NCI-H1092 (cell line): ENCODE measurements at places on chromosomes 5 and 9.

GRCh38 chr5:138809391-138809790 lies 56.2 kb downstream of the CTNNA1 start:
- no peak for DNase-seq

DNA sequence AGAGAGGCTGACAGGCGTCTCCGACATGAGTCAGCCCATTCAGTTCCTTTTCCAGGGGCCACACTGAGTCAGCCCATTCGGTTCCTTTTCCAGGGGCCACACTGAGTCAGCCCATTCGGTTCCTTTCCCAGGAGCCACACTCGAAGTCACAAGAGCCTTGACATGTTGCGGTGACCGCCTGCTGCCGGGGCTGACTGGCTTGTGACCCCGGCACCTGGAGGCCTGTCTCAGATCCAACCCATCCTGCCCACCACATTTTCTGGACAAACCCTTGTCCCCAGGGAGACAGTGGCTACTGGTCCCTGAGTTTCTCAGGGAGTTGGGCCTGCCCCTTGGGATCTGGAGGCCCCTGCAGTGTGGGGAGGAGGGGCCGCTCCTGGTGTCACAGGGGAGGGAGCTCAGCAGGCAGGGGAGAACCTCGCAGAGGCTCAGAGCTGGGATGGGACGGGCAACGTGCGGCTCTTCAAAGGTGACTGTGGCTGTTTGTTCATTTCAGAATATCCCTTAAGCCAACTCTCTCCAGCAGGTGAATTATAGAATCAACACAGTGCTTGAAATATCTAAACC lies 40.5 kb upstream of the LPCAT1 start:
- DNase-seq: no peak

- no peak for DNase-seq
Measured at GRCh38 chr5:52767217-52767743, 20.4 kb upstream of the ITGA1 start.

DNA sequence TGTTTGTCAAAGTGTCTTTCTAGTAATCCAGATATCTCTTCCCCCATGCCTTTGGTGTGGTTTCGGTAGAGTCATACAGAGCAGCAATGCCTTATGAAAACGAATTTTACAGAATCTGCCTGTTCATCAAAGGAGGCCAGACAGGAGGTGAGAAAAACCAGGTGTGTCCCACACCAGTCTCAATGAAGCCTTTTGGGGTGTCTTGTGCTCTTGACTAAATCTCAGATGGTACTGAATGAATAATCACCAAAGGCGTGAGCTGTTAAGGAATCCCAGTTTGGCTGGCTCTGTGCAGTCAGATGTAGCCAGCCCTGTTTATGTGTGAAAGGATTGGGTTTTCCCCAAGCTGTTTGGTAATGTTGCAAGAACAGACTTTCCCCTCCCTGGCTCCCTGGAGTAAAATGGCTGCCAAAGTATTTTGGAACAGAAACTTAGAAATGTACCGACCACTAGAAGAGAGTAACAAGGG lies 70.8 kb upstream of the CDKN2B start:
- no peak for DNase-seq

- DNase-seq: no peak
Measured at GRCh38 chr9:131639769-131640437, 94.6 kb downstream of the PRRT1B start.

- DNase-seq: no peak
Measured at GRCh38 chr5:150270541-150271295, 18.9 kb downstream of the CAMK2A start.

DNA sequence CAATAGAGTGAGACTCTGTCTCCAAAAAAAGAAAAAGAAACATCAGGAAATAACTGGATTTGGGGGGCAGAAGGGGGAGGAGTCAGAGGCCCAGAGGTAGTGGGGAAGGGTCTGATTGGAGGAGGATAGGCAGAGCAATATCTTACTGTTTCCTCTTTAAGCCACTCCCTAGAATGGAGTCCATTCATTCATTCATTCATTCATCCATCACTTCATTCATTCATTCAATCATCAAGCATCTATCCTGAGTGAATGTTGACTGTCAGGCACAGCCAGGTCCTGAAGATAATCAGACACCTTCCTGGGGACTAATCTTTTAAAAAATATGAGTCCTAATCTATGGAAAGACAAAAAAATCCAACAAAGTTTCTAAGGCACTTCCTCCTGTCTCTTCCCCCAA lies 12.9 kb downstream of the IER5L start:
- no peak for DNase-seq

DNA sequence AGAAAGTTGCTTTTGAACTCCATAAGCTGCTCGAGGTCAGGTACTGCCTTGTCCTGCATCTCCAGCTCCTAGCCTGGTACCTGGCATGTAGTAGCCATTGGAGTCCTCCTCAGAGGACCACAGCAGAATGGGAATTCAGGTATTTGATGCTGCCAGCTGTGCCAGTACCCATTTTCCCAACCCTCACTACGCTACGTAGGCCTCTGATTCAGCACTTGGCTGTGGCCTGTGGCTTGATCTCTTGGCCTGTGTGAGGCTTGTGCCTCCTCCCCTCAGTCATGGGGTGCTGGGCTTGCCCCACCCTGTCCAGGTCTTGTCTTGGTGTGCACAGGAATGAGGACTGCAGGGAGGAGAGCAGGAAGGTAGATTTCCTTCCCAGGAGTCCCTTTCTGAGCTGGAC lies 11.8 kb downstream of the OTULIN start:
- DNase-seq: no peak

- no peak for DNase-seq
Measured at GRCh38 chr5:125257057-125257972, 510.9 kb upstream of the ZNF608 start.

GRCh38 chr9:72563806-72564205 lies 42.4 kb downstream of the TMC1 start:
- DNase-seq: no peak

- no peak for DNase-seq
Measured at GRCh38 chr5:76177978-76178377, 94.8 kb downstream of the SV2C start.

- DNase-seq: no peak
Measured at GRCh38 chr5:147479949-147480348, 29.9 kb downstream of the DPYSL3 start.

DNA sequence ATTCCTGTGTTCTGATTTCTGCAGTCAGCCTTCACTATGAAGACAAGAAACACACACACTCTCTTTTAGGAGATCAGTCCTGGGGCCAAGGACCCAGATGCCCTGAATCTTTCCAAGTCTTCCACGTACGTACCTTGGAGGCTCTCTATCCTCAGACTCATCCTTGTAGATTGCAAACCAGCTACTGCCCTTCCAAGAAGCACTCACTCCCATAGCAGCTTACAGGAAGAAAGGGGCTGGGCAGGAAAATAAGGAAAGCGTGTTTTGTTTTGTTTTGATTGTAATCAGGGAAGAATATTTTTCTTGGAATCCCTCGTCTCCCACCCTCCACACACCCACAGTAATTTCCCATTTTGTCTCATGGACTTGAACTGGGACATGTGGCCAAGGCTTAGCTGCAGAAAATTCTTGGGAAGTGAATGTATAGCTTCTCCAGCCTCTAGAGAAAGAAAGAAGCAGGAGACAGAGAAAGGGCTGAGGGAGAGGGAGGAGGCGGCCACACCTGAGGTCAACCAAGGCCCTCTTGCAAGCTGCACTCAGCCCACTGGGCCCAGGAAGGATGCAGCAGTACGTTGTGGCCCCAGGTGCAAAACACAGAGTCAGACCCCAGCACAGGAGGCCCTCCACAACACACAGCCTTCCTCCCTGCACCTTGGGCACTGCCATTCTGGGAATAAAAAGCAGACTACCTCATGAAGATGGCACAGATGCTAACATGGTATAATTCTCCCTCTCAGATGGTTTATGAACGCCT lies 29.9 kb downstream of the IRX2 start:
- DNase-seq: no peak

- DNase-seq: no peak
Measured at GRCh38 chr9:119509291-119509905, 140.2 kb upstream of the BRINP1 start.

- no peak for DNase-seq
Measured at GRCh38 chr9:129281506-129282145, 103.6 kb upstream of the IER5L start.

GRCh38 chr5:111389390-111390082 lies 122.8 kb downstream of the STARD4 start:
- no peak for DNase-seq

DNA sequence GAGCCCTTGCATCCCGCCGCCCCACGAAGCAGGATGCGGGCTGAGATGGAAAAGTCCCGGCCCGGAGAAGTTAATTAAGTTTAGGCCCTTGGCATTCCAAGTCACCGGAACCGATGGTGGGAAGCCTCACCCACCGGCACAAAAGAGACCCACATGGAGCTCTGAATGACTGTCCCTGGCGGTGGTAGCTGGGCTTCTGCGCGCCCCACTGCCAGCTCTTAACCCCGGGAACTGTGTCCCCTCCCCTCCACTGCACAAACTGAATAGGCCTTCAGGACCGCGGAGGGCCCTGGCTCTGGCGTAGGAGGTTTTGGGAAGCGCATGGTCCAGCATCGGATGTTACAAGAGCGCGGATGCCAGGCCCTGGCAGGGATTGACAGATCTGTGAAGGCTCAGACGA lies 291.1 kb upstream of the TUT7 start:
- DNase-seq: no peak

DNA sequence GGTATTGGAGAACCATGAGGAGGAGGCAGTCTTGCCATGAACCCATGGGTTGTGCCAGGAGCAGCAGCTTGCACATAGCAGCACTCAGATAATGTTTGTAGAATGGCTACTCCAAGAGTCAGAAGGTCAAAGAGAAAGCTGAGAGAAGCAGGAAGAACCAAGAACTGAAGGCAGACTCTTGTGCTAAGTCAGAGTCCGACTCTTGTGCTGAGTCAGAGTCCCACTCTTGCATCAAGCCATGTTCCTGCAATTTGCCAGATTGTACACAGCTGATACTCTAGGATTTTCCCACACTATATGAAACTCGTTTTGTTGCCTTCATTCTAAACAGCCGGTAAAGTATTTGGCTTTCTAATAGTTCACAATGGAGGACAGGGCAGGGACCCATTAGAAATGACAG lies 26.2 kb upstream of the HSPA9 start:
- DNase-seq: no peak

DNA sequence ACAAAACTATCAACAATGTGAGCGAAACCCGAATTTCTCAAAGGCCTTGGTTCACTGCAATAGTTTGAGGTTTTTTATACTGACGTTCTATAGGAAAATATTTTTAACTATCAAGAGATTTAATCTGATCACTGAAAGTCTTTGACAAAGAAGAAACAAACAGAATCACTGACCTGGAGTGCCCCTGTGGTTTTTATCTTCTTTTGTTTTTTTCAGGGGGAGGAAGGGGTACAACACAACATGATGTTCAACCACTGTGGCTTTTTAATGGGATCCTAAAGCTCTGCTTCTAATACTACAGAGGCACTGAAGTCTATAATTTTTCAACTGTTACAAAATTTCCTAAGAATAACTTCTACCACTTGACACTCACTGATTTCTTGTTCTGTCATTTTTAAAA lies 185.9 kb downstream of the AP3B1 start:
- DNase-seq: no peak
